ENCODE measurements at places on chromosomes 16 and 17. TPM values are rescaled to one million over a fixed set of nuclear protein-coding genes. Genes with fewer than 3 reads are reported as not detected.

GRCh38 chr16:85114909-85115567 lies 2.8 kb upstream of the CIBAR2 start:
- peak; percentile 89 for DNase-seq

- no peak for DNase-seq
Measured at GRCh38 chr16:30352488-30353401, 2.4 kb downstream of the CD2BP2 start.

DNA sequence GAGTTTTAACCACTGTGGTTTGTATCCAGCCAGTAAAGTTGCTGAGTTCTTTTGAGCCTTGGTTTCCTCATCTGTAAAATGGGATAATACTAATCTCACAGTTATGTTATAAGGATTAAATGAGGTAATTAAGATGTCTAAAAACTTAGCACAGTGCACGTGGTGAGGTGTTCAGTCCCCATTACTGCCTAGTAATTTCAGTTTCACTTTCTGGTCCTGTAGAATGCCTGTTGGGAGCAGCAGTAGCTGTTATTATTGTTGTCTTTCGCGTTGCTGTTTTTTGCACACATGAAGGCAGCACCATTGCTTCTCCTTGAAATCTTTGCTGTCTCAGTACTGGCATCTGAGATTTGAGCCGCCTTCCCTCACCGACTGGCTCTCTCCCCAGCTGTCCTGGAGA lies 182.4 kb downstream of the DNAH9 start:
- DNase-seq, result no peak

- DNase-seq, result no peak
Measured at GRCh38 chr17:35614810-35615209, 27.7 kb downstream of the AP2B1 start.

Gene FNDC8
- not detected for total RNA-seq

DNA sequence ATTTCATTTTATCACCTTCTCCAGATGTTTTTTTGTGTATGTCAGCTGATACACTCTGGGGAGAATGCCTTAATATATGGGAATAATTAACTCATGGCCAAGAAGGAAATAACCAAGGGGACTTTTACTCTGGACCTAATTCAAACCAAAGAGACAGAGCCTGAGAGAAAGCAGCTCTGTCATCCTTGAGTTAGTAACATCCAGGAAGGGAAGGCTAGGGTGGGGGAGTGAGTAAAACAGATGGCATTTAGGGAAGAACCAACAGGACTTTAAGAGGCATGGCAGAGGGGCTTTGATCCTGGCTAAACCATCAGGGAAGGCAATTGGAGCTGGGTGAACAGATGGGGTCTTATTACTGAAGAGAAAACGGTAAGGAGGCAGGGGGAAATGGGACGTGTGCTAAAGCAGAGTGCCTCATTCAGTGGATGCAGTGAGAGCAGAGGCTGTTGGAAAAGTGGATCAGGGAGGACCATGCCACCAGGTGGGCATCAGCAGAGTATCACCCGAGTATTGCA lies 2.5 kb upstream of the SMPD3 start:
- DNase-seq, result no peak

Gene MBTPS1
- 70.2 TPM for total RNA-seq

Gene RHBDL3
- total RNA-seq, result 3.4 TPM

Gene VAT1L
- total RNA-seq, result 20.6 TPM

- DNase-seq, result no peak
Measured at GRCh38 chr17:51372345-51373004, 112.1 kb downstream of the UTP18 start.

- DNase-seq, result no peak
Measured at GRCh38 chr16:17225541-17225940, 245.2 kb downstream of the XYLT1 start.

Gene CNGB1
- total RNA-seq, result not detected

DNA sequence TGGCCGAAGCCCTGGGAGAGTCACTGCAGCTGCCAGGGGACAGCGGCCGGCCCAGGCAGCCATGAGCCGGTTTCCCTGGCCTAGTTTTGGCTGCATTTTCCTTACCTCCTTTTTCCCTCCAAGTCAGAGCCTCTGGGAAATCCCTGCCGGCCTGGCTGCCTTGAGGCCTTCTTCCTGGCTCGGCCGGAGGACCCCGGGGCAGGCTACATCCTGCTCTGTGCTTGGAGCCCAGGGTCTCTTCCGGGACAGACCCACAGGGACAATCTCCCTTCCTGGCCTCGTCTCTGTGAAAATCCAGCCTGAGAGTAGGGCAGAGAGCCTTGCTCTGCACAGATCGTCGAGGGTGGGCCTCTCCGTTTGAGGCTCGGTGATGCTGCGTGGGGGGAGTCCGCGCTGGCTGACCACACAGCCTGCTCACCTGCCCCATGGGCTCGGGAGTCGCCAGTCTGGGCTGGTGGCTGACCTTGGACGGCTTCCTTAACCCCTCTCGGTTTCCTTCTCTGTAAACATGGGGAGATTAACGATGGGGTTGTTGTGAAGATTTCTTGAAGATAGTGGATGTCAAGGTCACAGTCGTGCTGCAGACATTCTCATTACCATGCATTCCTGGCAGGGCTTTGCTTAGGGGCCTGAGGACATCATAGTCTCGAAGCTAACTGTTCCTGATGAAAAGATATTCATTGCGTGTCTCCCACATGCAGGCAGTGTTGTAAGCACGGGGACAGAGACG lies 34.8 kb upstream of the CIBAR2 start:
- peak; percentile 71 for DNase-seq

Gene PMP22
- 198 TPM for total RNA-seq

- DNase-seq, result no peak
Measured at GRCh38 chr16:54985668-54986067, 55.0 kb downstream of the IRX5 start.

DNA sequence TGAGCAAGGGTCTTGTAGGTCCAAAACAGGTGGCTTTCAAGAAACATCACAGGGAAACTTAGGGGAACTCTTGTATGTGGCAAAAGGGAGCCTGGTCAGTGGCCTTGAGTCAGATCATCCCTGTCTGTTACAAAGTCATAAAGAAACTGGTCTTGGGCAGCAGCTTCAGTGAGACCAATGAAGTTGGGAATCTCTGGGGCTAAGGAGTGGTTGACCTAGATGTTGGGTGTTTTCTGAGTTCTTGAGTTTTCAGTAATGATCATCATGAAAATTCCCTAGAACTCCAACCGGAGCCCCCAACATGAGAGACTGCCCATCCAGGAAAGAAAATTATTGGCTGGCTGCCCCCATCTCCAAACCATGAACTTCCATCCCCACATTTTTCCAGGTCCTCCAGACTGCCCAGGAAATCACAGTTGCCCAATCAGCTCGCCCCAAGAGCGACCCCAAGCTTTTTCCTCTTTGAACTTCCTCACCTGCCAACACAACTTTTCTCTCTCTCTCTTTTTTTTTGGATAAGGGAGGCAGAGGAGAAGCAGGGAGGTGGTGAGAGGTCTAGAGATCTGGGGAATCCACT lies 3.9 kb downstream of the CCR7 start:
- DNase-seq, result no peak

DNA sequence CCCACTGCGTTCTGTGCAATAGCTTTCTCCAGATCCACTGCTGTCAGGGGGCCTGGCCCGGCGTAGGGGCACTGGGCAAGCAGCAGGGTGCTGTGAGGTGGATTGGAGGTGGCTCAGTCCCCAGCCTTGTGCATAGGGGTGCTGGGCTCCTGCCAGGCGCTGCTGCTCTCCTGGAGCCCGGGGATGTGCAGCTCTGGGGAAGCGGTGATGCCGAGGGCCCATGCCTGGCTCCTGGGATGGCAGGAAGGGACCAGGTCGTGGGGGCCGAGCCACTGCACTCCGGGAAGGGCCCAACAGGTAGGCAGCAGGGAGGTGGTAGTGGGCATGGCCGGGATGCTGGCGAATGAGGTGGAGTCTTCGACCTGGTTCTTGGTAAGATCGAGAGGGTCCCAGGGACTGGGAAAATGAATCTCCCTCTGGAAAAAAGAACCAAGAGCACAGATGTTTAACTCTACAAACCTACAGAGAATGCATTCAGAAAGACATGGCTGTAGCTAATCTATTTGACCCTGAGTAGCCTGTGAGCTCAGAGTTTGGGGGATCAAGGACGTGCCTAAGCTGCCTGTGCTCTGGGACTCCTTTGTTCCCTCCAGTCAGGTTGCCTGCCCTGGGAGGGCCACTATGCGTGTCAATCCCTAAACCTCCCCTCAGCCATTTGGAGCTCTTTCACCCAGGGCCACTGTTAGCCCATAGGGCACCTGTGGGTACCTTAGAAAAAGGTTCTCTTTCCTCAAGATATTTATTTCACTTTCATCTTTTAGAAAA lies 6.6 kb upstream of the SUPT4H1 start:
- DNase-seq, result no peak

GRCh38 chr16:84726079-84726668 lies 26.4 kb downstream of the USP10 start:
- peak; percentile 95 for DNase-seq

Gene ABCC6
- 2.2 TPM for total RNA-seq

DNA sequence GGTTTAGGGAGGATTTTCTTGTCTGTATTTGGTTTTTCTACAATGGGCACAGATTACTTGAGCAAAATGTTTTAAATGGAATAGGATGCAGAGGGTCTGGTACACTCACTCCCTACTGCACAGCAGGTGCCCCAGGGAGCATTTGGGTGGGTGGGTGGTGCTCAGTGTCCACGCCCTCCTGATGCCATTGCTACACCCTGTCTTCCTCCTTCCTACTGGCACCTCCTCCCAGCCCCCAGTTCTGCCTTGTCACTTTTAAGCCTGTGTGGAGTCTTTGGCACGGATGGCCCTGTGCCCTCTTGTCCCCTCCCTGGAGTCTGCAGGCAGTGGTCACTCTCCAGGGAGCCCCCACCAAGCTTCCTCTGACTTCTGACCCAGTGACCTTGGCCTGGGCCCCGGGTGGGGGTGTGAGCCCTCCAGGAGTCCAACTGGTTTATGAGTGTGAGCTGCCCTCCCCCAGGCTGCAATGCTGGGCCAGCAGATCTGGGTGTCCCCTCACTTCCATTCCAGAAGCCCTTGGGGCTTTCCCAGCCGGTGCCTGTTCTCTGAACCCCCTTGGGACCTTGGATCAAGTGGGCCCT lies 15.5 kb downstream of the LLGL2 start:
- no peak for DNase-seq

- no peak for DNase-seq
Measured at GRCh38 chr17:6497496-6498221, 53.4 kb downstream of the PIMREG start.
